ENCODE measurements at places on chromosomes 1 and 21. TPM values are rescaled to one million over a fixed set of nuclear protein-coding genes. Genes with fewer than 3 reads are reported as not detected.

The TCHH gene
- not detected for total RNA-seq

DNA sequence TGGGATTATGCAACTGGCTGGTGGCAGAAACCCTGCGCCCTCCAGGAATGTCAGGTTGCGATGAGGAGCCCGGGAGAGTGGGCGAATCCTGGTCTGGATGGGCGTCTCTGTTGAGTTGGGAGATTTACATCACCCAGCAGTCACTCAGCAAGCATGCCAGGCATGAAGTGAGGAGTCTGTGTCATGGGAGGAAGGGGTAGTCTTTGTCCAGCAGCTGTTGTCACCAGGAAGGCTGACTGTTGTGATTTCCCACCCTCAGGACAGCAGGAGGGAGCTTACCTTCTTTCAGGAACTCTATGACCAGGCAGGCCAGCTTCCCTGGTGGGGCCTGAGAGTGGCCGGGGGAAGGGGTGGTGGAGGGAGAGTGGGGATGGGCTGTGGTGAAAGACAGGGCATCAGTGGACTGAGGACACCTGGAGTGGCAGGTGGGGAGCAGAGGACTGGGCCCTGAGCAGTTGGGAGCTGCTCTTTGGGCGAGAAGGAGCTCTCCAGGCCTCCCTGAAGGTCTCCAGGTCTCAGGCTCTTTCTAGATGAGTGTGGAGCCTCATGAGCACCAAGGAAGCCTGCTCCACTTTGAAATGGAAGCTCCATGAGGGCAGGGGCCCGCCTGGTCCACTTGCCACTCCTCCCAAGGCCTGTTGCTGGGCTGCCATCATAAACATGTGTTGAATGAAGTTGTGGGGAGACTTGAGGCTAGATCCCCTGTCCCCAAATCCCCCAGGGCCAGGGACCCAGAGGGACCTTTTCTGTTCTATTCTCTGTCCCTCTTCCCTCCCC is 21.3 kb upstream of the PKP1 start:
- no peak overlapping the region for H3K4me3 ChIP-seq
- H3K27me3 ChIP-seq, result peaks cover 11% of the 10 kb centered on the region
- H3K36me3 ChIP-seq, result no peaks in the 10 kb centered on the region

The CTTNBP2NL gene
- total RNA-seq, result 0.25 TPM

The S100A4 gene
- 299 TPM for total RNA-seq

The DARS2 gene
- total RNA-seq, result 1.7 TPM

The UBE2U gene
- total RNA-seq, result not detected

The SLC44A3 gene
- 0.36 TPM for total RNA-seq

DNA sequence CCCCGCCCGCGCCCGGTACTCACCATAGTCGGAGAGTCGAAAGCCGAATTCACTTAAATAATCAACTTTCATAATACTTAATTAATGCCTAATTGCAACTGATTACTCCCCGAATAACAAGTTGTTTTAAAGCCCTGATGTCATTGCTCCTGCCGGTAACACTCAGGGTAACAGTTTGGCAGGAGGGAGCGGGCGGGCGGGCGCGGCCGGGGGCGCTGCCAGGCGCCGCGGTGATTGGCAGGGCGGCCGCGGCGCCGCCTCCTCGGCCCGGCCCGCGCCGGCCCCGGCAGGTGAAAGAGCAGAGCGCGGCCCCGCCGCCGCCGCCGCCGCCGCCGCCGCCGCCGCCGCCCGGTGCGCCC is 102.2 kb downstream of the CASZ1 start:
- H3K4me3 ChIP-seq, result peak overlapping the region; percentile 63
- H3K27me3 ChIP-seq, result no peaks in the 10 kb centered on the region
- no peaks in the 10 kb centered on the region for H3K36me3 ChIP-seq
- DNase-seq, result no peak
- H3K27ac ChIP-seq, result no peak overlapping the region
- H3K4me1 ChIP-seq, result peaks cover 27% of the 10 kb centered on the region

The B3GALT2 gene
- 0.22 TPM for total RNA-seq

GRCh38 chr1:26477446-26478152 is 5.4 kb downstream of the HMGN2 start:
- H3K4me1 ChIP-seq, result peaks cover 15% of the 10 kb centered on the region
- peaks cover 47% of the 10 kb centered on the region for H3K36me3 ChIP-seq
- H3K27ac ChIP-seq, result no peak overlapping the region
- H3K4me3 ChIP-seq, result no peak overlapping the region
- H3K27me3 ChIP-seq, result no peaks in the 10 kb centered on the region

DNA sequence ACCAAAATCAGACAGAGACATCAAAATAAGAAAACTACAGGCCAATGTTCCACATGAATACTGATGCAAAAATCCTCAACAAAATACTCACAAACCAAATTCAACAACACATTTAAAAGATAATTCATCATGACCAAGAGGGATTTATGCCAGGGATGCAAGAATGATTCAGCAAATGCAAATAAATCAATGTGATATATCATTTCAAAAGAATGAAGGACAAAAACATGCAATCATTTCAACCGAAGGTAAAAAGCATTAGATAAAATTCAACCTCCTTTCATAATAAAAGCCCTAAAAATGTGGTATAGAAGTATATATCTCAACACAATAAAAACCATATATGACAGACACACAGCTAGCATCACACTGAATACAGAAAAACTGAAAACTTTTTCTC is 81.5 kb upstream of the LYPLAL1 start:
- no peaks in the 10 kb centered on the region for H3K27me3 ChIP-seq
- H3K36me3 ChIP-seq, result no peaks in the 10 kb centered on the region
- DNase-seq, result no peak
- no peaks in the 10 kb centered on the region for H3K4me1 ChIP-seq

The MPZ gene
- total RNA-seq, result 3.2 TPM

The OR2L2 gene
- total RNA-seq, result 0.22 TPM

- H3K27me3 ChIP-seq, result peaks cover 7% of the 10 kb centered on the region
- H3K4me1 ChIP-seq, result peaks cover 19% of the 10 kb centered on the region
- H3K36me3 ChIP-seq, result no peaks in the 10 kb centered on the region
- peak overlapping the region; percentile 79 for H3K4me3 ChIP-seq
These were observed 1.3 kb downstream of the EDARADD start for GRCh38 chr1:236395230-236395946.

DNA sequence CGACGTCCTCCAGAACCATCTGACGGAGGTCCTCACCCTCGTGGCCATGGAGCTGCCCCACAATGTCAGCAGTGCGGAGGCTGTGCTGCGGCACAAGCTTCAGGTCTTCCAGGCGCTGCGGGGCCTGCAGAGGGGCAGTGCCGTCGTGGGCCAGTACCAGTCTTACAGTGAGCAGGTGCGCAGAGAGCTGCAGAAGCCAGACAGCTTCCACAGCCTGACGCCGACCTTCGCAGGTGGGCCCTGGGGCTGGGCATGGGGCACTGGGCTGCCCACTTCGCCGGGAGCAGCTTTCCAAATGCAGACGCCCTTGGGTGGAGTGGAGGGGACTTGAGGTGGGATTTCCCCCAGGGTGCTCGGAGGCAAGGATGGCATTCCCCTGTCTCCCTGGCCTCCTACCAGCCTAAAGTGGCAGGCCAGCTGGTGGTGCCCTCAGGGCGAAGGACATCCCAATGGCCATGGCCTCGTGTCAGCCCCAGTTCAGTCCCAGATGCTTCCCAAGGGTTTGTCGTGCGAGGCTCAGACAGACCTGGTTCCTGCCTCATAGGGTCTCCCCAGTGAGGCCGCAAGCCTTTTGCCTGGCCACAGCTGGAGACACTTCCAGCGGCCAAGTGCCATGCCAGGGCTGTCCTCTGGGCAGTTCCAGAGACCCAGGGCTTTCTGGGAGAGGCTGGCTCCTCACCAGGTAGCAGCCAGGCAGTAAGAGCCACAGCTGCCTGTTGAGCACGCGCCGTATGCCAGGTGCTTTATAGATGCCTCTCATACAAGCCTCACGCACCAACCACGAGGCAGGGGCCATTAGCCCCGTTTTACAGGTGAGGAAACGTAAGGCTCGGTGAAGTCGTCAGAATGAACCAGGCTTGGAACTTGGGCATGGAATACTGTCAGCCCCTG is 27.8 kb downstream of the H6PD start:
- no peak overlapping the region for H3K27ac ChIP-seq
- DNase-seq, result no peak
- H3K4me1 ChIP-seq, result peaks cover 8% of the 10 kb centered on the region
- peaks cover 37% of the 10 kb centered on the region for H3K36me3 ChIP-seq
- no peaks in the 10 kb centered on the region for H3K27me3 ChIP-seq

The TUT4 gene
- total RNA-seq, result 147 TPM

GRCh38 chr1:157403608-157404007 is 148.7 kb downstream of the FCRL5 start:
- no peak for DNase-seq
- no peak overlapping the region for H3K27ac ChIP-seq
- peaks cover 9% of the 10 kb centered on the region for H3K27me3 ChIP-seq
- peaks cover 3% of the 10 kb centered on the region for H3K4me1 ChIP-seq

The FCRL4 gene
- not detected for total RNA-seq

DNA sequence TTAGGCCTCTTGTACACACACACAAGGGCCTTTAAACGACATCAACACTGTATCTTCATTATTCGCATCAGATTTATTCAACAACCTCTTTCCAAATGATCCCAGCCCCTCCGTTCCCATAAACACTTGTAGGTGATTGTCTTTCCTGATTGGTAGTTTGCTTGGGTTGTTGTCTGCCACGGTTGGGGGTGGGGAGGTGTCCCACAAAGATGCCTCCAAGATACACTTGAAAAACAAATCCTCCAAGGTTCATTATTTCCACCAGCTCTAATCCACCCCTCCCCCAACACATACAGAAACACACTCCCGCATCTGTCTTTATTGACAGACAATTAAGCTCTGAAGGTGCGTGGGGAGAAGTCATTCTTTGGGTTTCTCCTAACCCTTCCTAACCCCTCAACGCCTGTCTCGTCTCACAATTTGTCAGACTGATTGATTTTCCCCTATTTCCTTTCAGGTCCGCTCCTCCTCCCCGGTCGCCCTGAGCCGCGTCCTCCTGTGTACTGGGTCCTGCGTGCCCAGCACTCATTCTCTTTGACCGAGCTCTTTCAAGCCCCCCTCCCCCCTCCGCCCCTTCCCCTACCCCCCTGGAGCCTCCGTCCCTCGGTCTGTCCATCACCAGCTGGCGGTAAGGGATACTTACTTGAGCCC is 1.4 kb downstream of the WDR26 start:
- DNase-seq, result peak; percentile 23
- no peaks in the 10 kb centered on the region for H3K27me3 ChIP-seq
- H3K36me3 ChIP-seq, result peaks cover 24% of the 10 kb centered on the region

The ADGRB2 gene
- total RNA-seq, result 0.71 TPM

The F3 gene
- total RNA-seq, result not detected

GRCh38 chr1:154895798-154896197 is 25.7 kb upstream of the KCNN3 start:
- no peaks in the 10 kb centered on the region for H3K4me1 ChIP-seq
- H3K36me3 ChIP-seq, result no peaks in the 10 kb centered on the region
- no peak for DNase-seq
- H3K27me3 ChIP-seq, result peaks cover 2% of the 10 kb centered on the region
- H3K4me3 ChIP-seq, result no peak overlapping the region

GRCh38 chr1:119150150-119150549 is 9.7 kb upstream of the WARS2 start:
- H3K27ac ChIP-seq, result no peak overlapping the region
- H3K36me3 ChIP-seq, result no peaks in the 10 kb centered on the region
- no peak for DNase-seq

DNA sequence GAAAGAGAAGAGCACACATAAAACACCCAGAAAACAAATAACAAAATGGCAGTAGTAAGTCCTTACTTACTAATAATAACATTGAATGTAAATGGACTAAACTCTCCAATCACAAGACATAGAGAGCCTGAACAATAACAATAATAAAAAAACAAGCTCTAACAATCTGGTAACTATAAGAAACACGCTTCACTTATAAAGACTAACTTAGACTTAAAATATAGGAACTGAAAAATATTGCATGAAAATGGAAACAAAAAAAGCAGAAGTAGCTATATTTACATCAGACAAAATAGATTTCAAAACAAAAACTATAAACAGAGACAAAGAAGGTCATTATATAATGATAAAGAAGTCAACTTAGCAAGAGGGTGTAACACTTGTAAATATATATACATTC is 83.1 kb upstream of the LYPLAL1 start:
- H3K4me1 ChIP-seq, result no peaks in the 10 kb centered on the region
- no peaks in the 10 kb centered on the region for H3K36me3 ChIP-seq
- no peak overlapping the region for H3K4me3 ChIP-seq
- DNase-seq, result peak; percentile 11

- H3K4me1 ChIP-seq, result no peaks in the 10 kb centered on the region
- H3K36me3 ChIP-seq, result no peaks in the 10 kb centered on the region
- H3K4me3 ChIP-seq, result no peak overlapping the region
- peaks cover 4% of the 10 kb centered on the region for H3K27me3 ChIP-seq
These were observed 727.6 kb downstream of the PTPRU start for GRCh38 chr1:29963946-29964345.

GRCh38 chr1:58919959-58920321 is 136.1 kb upstream of the JUN start:
- no peak overlapping the region for H3K27ac ChIP-seq
- H3K27me3 ChIP-seq, result no peaks in the 10 kb centered on the region
- H3K36me3 ChIP-seq, result no peaks in the 10 kb centered on the region
- H3K4me1 ChIP-seq, result peaks cover 11% of the 10 kb centered on the region
- no peak overlapping the region for H3K4me3 ChIP-seq

- H3K27ac ChIP-seq, result no peak overlapping the region
- H3K4me1 ChIP-seq, result no peaks in the 10 kb centered on the region
- no peaks in the 10 kb centered on the region for H3K27me3 ChIP-seq
- H3K36me3 ChIP-seq, result no peaks in the 10 kb centered on the region
- DNase-seq, result no peak
- no peak overlapping the region for H3K4me3 ChIP-seq
These were observed 605.3 kb downstream of the KCNT2 start for GRCh38 chr1:196002906-196003305.

The ACTN2 gene
- not detected for total RNA-seq

The SLC44A5 gene
- total RNA-seq, result not detected

GRCh38 chr1:207747627-207748492 is 4.0 kb upstream of the CD46 start:
- H3K27ac ChIP-seq, result no peak overlapping the region
- peaks cover 18% of the 10 kb centered on the region for H3K4me1 ChIP-seq
- no peak for DNase-seq
- H3K36me3 ChIP-seq, result no peaks in the 10 kb centered on the region
- H3K27me3 ChIP-seq, result no peaks in the 10 kb centered on the region
- H3K4me3 ChIP-seq, result no peak overlapping the region

The PLEKHG5 gene
- 6.1 TPM for total RNA-seq

DNA sequence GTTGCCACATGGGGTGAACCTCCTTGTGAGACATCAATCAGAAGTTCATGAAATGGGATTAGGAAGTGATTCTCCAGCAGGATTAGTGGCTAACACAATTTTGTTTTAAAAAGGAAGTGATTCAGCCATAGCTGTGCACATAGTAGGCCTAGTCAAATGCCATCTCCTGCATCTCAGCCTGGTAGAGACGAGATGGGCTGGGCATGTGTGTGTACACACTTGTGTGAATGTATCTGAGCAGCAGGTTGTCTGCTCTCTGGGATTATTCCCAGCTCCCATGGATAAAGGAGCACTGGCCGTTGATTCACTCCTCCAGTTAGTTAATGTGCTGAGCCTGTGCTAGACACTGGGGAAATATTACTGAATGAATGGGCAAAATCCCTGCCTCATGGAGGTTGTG is 2.0 kb downstream of the FOXE3 start:
- peaks cover 53% of the 10 kb centered on the region for H3K27me3 ChIP-seq
- H3K27ac ChIP-seq, result no peak overlapping the region
- H3K36me3 ChIP-seq, result no peaks in the 10 kb centered on the region
- DNase-seq, result no peak
- no peak overlapping the region for H3K4me3 ChIP-seq

The PCSK9 gene
- not detected for total RNA-seq

The EXTL1 gene
- total RNA-seq, result not detected

The AMY1C gene
- total RNA-seq, result not detected

Measured in CD4-positive, alpha-beta T cell (primary cell).